ENCODE measurements at places on chromosomes 11 and 22.

DNA sequence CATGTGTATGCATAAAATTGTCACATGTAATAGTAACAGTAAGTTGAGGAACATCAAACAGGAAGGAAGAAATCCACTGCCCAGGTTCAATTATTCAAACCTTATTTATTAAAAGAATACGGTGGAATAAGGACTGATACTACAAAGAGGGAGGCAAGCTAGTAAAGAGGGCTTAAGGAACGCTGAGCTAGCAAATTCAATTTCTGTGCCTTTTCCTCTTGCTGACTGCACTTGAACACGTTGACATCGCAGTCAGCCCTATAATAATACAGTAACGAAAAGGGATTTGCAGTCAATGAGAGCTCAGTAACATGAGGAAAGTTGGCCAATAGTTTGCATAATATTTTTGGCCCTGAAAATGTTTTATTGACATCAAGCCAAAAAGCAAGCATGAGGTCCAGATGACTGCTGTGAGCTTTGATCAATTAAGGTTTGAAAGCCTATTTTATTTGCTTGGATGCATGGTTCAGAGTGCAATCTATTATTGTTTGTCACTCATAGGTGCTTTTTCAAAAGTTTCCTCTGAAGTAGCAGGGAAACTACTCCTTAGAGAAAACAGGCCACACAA, 861.8 kb downstream of the LRRC4C start:
- DNase-seq, result no peak

GRCh38 chr11:19405966-19406365, 165.2 kb upstream of the E2F8 start:
- DNase-seq, result no peak

DNA sequence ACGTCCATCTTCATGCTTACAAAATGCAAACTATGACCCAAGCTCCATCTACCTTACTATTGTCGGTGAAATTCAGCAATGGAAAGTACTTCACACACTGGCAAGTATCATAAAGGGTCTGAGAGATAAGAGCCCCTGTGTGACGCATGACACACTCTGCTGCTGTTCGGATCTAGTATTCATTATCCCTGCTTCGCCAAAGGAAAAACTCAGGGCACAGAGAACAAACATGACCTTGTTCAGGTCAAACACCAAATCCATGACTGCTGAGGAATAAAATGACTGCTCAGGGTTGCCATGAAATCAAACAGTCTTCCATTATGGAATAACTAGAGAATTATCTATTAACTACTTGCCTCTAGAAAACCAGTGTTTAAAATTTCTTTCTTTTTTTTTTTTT, 73.0 kb downstream of the MICAL3 start:
- no peak for DNase-seq

GRCh38 chr11:35947437-35947836, 3.6 kb downstream of the LDLRAD3 start:
- DNase-seq, result no peak

- no peak for DNase-seq
Observed at GRCh38 chr11:103729617-103730016, 306.8 kb upstream of the DDI1 start.

GRCh38 chr22:24183321-24184031, 2.2 kb downstream of the SUSD2 start:
- DNase-seq, result no peak

- peak; percentile 70 for DNase-seq
Observed at GRCh38 chr11:96272529-96273222, 70.3 kb downstream of the MAML2 start.

DNA sequence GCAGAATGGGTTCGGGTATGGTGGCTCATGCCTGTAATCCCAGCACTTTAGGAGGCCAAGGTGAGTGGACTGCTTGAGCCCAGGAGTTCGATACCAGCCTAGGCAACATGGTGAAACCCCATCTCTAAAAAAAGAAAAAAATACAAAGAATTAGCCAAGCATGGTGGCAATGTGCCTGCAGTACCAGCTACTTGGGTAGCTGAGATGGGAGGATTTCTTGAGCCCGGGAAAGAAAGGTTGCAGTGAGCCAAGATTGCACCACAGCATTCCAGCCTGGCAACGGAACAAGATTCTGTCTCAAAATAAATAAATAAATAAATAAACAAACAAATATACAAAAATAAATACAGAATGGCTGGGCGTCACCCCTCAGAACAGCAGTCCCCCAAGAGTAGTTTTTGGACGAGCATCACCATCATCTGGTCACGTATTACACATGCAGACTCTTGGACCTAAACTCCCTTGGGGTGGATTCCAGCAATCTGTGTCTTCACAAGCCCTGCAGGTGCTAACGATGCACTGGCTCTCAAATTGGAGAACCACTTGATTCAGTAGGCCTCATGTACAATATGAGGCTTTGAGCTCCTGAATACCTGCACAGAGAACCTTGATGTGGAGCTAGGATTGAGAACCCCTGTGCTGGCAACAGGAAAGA, 33.5 kb downstream of the CLMP start:
- no peak for DNase-seq

DNA sequence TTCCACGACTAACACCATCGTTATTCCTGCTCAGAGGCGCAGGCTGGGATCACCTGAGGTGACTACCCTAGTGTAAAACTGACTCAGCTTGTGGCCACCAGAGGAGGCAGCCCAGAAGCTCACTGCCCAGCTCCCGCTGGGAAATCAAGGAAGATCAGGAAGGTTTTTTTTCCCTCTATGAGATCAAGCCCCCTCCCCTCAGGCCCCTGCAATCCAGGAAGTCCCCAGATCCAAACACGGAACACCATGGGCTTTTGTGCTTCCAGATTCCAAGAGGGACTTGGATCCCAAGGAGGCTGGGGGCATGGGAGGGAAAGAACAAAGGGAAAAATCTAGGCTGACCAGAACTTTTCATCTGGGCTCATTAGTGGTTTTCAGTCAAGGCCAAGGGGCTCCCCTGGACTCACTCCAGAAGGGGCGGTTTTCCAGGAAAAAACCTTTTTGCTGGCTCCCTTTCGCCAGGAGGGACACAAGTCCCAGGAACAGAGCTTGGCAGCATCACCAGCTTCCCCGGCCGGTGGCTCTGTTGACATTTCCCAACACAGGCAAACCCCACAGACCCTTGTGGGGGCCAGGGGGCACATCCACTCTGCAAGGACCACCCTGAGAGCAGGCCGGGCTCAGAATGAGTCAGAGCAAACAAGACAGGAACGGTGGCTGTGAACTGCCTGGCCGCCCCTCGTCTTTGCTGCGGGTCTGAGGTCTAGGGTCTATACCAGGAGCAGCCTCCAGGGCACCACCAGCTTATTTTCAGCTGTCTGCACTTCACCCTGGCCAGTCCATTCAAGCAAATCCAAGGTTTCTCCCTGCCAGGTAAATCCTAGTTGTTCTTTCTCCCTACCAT, 36.8 kb downstream of the MYH9 start:
- no peak for DNase-seq

DNA sequence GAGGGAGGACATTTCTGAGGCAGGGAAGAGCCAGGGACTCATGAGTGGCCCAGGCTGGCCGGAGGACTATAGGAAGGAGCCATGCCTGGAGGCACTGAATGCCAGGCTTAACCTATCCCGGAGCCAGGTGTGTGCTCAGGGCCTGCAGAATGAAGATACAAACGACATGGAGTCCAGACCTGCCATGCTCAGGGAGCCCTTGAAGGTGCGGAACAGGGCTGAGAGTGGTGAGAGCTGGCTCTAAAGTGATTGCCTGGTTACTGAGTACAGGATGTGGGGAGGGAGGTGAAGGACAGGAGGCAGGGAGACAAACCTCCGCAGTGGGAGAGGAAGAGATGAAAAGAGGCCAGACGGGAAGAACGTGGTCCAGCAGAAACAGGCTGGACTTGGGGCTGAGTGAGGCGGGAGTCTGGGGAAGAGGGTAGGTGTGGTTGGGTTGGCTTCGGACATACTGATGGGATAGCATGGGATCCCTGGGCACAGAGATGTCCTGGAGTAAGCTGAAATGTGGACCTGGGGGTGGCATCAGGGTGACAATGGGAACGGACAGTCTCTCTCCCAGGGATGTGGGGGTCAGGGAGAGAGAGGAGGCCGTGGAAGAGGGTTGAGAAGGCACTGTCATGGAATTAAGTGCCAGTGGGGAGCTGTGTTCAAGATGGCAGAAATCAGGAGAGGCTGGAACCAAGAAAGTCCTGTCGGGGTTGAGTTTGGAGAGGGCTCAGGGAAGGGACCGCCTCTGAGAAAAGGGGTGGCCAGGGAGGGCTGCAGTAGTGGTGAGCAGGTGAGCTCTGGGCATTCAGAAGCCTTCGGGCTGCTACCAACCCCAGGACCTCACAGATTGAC, 1.5 kb upstream of the ANKRD13D start:
- DNase-seq, result peak; percentile 52

DNA sequence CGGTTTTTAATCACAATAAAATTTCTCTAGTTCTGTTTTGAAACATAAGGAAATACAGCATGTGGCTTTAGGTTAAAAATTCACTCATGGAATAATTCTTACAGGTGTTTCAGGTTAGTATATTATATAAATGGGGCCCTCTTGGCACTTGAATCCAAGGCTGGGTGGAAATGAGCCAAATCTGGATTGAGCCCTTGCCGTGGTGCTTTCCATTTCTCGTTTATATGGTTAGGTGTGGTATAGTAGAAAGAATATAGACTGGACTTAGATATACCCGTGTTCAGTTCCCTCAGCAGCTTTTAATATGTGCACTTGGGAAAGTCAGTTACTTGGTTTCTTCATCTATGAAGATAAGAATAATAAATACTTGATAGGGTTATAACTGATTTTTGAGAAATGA, 16.0 kb downstream of the ZFP91 start:
- no peak for DNase-seq

Data from central memory CD4-positive, alpha-beta T cell (primary cell).